Fibroblast of skin of scalp (primary cell): ENCODE measurements at places on chromosomes 6 and 20.

DNA sequence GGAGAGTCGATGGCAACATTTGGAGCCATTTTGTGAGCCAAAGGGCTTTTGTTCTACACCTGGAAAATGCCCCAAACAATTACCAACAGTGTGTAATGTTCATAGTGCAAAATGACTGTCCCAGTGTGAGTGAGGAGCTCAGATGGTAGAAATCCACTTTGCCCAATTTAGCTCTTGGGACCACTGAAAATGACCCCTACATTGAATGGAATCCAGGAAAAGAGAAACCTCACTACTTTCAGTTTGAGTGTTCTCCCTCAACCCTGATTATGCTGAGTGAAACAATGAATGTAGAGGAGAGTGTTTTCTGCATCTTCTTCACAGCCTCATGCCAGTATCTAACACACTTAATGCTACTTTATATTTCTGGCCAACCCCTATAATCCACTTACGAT is 84.9 kb upstream of the NRN1 start:
- no peak for DNase-seq

GRCh38 chr20:11469795-11470435 is 447.8 kb upstream of the BTBD3 start:
- DNase-seq = no peak

DNA sequence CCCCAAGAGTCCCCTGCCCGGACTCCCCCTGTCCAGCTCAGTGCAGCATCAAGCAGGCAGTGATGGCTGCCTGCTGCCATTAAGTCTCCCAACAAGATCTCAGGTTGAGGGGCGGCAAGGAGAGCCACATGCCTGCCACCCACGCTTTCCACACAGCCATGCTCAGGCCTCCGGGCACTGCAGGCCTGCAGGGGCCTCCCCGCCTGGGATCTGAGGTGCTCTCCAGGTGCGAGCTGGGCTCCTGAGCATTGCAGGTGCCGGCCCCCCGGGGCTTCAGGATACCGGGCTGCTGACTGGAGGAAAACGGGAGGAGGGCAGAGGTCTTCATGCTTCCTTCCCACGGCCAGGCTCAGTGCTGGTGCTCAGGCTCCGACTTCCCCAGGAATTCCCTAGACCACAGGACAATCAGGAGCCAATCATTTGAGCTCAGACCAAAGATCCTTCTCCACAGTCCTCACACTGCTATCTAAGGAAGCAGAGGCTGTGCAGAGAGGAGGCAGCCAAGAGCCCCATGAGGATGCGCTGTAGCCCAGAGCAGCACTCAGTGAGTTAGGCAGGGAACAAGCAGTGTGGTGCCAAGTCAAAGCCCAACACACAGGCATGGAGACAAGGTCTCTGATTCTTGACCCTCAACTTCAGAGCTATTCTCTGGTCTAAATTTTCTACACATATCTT is 52.7 kb downstream of the PYGB start:
- peak; percentile 51 for DNase-seq

GRCh38 chr20:45935416-45936046 is 1.0 kb downstream of the PCIF1 start:
- no peak for DNase-seq

DNA sequence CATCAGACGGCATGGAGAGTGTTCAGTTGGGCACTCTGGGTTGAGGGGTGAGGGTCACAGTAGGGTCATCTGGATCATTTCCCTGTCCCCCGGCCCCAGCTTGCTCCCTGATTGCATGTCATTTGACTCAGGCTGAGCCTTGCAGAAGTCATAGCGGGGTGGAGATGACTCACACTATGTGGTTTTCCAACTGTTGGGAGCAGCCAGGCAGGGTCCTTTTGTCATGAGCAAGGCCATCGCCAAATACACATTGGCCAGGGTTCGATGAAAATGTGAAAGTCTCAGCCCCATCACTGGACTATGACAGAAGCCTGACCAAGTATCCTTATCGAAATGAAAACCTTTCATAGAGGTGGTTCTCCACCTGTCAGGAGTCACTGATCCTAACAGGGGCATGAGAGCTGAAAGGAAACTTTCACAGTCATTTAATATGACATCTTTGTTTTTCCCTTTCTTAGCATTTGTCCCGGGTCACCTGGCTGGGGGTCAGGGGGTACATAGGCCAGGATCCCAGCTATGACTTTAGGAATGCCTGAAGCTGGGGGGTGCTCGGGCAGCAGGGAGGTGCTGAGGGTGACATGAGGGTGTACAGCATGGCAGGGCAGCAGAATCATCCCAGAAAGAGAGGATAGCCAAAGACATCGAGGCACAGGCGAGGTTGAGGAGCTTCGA is 70.2 kb upstream of the CD93 start:
- peak; percentile 91 for DNase-seq

DNA sequence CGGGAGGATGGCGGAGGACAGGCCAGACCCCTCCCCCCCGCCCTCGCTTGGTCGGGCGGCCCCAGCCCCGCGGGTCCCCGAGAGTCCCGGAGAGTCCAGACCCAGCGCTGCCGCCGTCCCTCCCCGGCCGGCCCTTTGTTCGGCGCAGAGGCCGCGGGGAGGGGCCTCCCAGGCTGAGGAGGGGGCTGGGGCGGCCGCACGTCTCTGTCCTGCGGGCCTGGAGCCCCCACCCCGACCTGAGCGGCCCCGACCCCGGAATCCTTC is 806 bp downstream of the KCNQ2 start:
- DNase-seq = no peak

DNA sequence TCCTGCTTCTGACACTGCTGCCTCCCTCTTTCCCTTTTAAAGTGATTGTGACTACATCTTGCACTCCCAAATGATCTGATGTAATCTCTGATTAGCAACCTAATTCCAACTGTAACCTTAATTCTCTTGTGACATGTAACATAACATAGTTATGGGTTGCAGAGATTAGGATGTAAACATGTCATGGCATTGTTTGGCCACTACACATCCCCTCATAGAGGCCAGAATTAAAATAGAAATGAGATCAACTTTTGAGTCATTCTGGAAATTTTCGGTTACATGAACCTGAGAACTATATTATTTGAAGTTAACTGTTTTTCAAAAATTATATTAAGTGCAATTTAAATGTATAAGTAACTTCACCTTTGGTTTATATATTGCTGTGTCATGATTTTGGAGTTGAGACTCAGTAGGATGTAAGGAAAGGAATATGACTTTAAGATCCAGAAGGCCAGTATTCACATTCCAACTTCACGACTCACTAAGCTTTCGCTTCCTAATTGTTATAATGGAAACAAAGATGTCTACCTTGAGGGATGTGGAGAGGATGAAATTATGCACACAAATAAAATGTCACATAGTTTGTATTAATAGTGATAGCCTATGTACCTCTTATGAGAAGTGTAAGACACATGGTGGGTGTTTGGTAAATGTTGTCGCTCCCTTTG is 611.9 kb upstream of the MAP3K7 start:
- DNase-seq = peak; percentile 4

- DNase-seq = no peak
Measured at GRCh38 chr20:47962286-47962963, 177.1 kb upstream of the SULF2 start.

- DNase-seq = peak; percentile 37
Measured at GRCh38 chr20:23161968-23162696, 76.0 kb upstream of the CD93 start.

DNA sequence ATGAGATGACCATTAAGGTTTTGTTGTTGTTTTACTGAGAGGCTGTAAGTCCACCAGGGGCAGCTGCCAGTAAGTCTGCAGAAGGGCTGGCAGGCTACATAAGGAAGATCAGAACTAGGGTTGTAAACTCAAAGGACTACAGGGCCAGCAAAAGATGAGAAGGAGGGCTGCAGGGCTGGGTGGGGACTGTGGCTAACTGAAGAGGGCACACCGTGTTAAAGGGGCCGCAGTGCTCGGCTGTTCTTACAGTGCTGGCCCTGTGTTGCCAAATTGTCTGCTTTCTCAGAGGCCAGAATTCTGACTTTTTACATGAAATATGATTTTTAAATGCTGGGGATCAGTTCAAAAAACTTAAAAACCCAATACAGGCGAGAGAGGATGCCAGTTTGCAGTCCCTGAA is 25.5 kb upstream of the ZNF318 start:
- DNase-seq = no peak

DNA sequence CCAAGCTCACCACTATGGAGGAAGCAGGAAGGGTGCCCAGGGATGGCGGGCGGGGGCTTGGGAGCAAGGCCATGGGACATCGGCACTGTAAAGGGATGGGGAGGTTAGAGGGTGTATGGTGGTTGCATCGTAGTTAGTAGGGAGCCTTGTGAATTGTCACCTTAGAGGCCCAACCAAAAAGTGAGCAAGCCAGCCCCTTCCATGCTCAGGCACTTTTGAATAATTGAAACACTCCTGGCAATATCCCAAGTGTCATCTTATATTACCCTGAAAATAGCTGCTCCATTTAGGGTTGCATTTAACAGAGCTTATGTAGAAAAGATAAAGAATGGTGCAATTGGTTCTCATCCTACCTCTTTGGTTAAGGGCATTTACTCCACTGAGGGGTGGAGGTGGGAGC is 169.2 kb downstream of the SAMD5 start:
- DNase-seq = no peak

DNA sequence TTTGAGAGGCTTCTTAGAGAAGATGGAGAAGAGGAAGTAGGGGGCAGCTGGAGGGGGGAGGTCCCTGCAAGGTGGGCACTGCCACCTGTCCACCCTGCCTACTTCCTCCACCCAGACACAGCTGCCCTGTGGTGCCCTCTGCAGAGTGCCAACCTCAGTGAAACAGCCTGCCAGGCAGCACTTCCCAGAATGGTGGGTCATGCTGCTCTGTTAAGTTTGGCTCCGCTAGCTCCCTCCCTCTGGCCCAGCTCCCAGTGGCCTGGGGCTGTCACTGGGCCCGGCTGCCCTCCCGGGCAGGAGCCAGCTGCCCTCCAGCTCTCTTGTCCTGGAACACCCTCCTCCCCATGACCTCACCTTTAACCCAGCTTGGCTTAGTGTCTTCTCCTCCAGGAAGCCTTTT is 5.1 kb upstream of the EPB41L1 start:
- no peak for DNase-seq

- peak; percentile 68 for DNase-seq
Measured at GRCh38 chr6:108667993-108668392, 107.3 kb downstream of the FOXO3 start.

DNA sequence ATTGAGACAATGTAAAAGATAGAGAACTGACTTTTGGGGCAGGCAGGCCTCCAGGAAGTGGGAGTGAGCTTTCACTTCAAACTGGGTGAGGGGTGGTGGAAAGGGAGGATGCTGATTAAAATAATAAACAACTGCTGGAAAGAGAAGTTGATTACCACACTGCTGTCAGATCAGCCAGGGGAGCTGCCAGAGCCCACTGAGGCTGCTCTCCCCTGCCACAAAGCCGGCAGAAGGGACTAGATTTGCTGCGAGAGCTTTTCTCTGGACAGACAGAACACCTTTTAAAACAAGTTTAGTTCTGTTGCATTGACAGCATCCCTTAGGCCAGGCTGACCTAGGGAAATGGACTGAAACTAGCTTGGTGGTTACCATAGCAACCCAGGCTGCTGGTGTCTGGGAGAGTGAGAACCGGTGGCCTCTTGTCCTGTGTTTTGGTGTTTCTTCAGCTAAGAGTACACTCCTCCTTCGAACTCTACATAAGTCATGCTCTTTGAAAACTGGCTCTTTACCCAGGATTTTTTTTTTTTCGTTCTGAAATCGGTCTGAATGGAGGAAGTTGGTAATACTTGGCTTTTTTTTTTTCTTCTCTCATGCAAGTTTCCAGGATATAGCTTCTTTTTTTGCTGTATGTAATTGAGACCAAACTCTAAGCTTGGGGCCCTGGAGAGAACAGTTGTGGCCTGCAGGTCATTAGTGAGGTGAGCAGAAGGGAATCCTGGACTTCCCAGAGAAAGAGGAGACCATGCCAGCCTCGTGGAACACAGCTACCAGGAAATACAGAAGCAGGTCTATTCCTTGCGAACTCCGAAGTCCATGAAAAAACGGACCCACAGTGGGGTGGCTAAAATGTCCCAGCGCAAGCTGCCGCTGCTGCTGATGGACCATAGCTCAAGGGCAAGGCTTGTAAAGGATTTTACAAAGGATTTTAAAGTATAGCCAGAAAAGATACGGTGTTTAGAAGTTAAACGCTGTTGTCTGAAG is 374.4 kb downstream of the UTRN start:
- peak; percentile 38 for DNase-seq

- peak; percentile 94 for DNase-seq
Measured at GRCh38 chr6:75331151-75331550, 46.6 kb upstream of the TMEM30A start.

- DNase-seq = no peak
Measured at GRCh38 chr6:2770171-2770570, 5.0 kb downstream of the WRNIP1 start.

DNA sequence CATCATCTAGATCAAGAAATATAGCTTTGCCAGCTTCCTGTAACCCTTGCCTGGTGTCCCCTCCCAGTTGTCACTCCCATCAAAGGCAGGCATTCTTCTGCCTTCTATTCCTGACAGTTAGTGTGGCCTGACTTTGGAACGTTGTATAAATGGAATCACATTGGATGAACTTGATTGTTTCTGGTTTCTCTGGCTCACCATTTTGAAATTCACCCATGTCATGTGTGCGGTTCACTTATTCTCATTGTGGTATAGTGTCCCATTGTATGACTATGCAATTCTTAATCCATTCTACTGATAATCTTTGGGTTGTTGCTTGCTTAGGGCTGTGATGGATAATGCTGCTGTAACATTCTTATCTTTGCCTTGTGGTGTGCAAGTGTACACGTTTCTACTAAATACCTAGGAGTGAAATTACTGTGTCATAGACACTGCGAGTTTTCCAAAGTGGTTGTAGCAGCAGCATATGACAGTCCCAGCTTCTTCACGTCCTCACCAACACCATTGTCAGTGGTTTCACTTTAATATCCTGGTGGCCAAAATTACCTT is 73.2 kb downstream of the VEGFA start:
- no peak for DNase-seq

DNA sequence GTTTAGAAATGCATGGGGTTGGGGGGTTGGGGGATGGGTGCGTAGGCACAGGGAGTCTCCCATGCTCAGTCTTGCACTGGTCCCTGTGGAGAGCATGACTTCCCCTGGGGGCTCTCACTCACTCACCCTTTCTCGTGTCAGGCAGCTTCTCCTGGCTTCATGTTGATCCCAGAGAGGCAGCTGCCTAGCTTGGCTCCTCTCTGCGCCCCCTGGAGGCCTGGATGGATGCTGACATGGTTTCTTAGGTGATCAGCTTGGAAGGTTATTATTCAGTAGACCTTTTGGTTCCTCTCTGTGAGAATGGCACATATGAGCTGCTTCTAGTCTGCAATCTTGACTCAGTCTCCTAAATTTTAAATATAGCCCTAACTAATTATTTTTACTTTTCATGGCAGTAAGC is 109.3 kb upstream of the FAM83B start:
- no peak for DNase-seq

- DNase-seq = peak; percentile 36
Measured at GRCh38 chr6:145309842-145310535, 425.3 kb downstream of the EPM2A start.

DNA sequence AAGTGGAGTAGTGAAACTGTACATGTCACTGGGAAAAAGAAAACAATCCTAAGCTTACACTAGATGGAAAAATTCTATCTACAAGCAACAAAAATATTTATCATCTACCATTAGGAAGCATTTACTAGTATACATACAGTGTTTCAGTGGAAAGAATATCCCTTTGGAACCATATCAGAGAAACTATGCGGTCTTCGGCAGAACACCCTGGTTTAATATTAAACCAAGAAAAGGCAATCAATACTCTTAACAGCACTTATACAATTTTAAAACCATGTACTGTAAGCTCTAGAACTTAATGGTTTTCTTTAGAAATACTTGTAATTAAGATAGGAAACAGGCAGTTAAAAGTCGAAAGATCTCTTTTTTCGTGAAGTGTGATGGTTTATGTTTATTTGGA is 32.3 kb downstream of the GCLC start:
- no peak for DNase-seq
